CD4-positive, alpha-beta T cell treated with Interleukin-2 at 100 ng/mL for 4 hours (primary cell): ENCODE measurements at places on chromosomes 2 and 18.

- DNase-seq: no peak
These were observed 65.6 kb downstream of the STK39 start for GRCh38 chr2:168181825-168182224.

- DNase-seq: no peak
These were observed 29.6 kb upstream of the IL37 start for GRCh38 chr2:112881217-112881985.

DNA sequence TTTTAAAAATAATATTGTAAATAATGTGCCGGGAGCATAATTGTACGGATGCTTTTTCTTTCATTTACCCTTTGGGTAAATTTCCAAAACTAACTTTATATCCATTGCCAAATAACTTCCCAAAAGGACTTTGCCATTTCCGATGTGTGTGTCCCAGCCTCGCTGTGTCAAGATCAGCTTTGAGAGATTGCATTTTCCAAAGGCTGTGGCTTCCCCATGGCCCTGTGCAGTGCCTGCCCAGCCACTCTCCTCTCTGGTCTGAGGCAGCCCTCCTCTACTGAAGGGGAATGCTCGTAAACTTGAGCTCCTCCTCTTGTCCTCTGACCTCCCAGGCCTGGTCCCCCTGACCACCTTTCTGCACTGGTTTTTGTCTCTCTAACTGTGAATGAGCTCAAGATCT is 78.5 kb downstream of the MRPS9 start:
- DNase-seq: no peak

- DNase-seq: no peak
These were observed 330.2 kb upstream of the FANCL start for GRCh38 chr2:58571181-58571852.

GRCh38 chr2:58052978-58053377 is 6.4 kb downstream of the VRK2 start:
- DNase-seq: no peak
